AG20443 (cell line): ENCODE measurements at places on chromosomes 3 and 15.
A peak's percentile ranks its signal among the peaks of the same experiment; 100 is the strongest.

- no peak for DNase-seq
Measured at GRCh38 chr3:8307545-8308110, 194.0 kb upstream of the LMCD1 start.

DNA sequence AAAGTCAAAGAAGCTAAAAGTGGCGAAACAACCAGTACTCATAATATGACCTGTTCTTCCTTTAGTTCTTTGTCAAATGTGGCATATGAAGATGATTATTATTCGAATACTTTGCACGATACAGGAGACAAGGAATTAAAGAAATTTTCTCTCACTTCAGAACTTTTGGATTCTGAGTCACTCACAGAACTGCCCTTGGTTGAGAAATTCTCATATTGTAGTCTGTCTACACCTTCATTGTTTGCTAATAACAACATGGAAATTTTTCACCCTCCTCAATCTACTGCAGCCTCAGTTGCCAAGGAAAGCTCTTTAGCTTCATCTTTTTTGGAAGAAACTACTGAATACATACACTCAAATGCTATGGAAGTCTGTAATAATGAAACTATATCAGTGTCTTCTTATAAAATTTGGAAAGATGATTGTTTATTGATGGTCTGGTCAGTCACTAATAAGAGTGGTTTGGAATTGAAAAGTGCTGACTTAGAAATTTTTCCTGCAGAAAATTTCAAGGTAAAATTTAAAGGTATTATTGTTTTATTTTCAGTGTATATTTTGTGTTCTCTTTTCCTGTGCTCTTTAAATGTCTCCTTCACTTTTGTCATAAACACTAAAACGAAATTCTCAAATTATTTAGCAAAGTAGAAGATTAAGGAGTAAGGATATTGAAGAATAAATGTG lies 89.0 kb downstream of the AP4E1 start:
- no peak for DNase-seq

- no peak for DNase-seq
Measured at GRCh38 chr3:177345973-177346503, 148.8 kb upstream of the TBL1XR1 start.

DNA sequence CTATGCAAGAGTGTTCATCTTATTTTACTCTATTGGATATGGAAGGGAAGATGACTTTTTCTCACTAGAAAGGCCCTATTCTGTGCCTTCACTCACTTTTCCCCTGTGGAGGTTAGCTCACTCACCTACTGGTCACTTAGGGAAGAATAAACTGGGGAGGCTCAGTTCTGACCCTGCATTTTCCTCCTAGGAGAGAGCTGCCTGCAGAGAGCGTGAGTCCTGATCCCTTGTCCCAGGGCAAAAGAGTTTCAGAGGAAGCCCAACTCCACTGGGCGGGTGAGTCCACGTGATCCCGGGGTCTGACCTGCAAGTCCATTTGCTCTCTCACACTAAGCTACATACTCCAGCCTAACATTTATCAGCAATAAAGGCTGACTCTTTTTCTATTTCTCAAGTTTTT lies 8.4 kb downstream of the MORC1 start:
- no peak for DNase-seq

GRCh38 chr3:15309662-15310335 lies 22.6 kb downstream of the SH3BP5 start:
- no peak for DNase-seq

DNA sequence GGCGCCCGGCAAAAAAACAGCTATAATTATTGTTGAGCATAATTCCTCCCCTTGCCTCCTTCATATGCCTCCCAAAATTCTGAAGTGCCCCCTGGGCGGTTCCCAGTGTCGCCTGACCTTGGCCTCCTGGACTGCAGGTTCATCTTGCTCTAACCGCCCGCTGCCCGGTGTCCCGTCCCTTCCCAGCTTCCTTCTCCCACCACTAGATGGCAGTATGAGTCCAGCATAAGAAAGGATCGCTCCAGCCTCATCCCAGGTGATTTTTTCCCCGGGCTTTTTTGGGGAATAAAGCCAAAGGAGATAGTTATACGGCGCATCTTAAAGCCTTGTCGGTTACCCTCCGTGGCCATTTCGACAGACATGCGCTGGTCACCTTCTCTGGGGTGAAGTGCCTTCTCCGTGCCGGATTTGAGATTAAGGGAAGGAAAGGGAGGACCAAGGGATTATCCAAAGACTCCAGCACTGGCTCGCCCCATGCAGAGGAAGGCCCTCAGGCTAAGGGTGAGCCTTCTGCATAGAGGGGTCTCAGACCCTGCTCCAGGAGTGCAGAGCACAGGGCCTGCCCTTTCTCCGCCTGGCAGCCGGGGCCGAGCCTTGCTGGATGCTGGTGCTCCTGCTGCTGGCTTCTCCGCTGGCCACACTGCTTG lies 45.8 kb upstream of the TRA2B start:
- DNase-seq = peak; percentile 85

DNA sequence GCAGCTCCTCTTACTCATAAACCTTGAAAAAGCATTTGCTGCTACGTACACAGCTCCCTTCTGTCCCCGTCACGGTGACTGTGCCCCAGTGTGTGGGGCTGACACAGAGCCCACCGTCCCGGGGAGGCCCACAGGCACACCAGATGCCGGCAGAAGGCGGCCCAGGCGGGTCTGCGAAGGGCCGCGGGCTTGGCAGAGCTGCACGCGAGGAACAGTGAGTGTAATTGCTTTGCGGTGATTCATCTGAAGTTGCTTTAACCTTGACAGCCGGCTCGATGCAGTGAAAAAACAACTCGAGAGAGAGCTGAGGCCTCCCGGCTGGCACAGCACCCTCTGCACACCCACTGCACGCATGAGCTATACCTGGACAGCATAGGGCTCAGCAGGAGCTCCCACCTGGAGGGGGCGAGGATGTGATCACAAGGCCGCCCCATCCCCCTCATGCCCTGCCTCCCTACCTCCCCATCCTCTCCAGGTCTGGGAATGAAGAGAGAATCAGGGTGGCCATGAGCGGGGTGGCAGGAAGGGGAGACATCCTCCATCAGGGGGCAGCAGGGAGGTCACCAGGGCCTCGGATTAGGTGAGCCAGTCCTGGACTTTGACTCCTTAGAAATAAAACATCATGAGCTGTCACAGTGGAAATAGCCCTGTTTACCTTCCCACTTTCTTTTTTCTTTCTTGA lies 172.7 kb downstream of the MEGF11 start:
- DNase-seq = peak; percentile 78

DNA sequence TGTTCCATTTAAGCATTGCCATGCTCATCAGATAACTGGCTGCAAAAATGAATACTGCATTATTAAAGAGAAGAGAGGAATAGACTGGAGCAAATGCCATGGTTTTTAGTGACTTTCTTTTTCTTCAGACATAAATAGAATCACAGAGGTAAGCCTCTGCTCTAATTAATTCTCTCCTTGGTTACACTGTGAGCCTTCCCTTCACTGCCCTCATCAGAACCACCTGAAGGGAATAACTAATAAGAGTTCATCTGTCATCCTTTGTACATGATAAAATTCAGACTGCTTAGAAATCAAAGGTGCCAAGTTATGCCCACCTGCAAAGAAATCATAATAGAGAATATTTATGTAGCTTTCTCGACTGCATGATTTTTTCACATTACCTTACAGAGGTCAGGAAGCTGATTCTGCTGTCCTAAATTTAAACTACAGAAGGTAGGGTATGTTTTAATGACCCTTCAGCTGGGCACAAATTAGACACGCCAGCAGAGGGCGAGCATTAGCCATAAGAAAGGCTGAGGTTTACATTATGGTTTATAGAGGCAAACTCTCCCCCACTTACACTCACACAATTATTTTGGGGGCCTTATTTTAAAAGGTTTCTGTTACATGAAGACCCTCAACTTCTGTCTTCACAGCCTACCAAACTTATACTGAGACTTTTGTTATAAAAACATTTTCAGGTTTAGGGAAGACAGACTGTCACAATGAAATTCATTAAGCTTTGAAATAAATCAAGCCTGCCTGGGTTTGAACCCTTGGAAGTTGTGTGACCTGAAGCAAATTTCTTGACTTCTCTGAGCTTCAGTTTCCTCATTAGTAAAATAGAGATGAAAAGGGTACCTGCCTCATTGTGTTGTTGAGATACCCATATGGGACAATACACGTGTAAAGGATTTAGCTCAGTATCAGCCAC lies 15.3 kb upstream of the UNC13C start:
- no peak for DNase-seq

DNA sequence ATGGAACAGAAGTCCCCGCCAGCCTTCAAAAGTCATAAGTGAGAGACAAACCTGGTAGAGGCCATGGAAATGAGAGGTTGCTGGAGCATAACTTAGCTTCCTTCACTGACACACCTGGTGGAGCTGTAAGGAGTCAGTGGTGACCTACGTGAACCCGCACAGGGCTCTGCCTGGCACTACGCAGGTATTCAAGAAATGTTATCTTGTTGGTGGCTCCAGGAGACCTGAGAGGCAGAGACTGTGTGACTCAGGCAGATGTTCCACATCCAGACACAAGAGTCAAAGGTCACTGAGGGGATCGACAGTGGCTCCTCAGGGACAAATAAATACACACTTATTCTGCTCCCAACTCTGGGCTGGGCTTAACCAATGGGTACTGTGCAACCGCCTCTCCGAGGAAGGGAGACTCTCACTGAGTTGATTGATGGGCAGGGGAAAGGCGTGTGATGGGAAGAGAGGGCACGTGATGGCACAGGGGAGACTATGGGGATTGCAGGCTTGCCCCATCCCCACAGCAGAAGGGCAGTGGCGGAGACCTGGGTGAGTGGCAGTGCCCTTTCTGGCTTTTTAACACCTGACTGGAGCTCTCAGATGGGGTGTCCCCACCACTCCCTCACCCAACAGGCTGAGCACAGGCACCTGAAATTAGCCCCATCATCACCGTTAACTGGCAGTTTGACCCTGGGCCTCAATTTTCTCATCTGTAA lies 111.7 kb upstream of the SMAD3 start:
- no peak for DNase-seq

DNA sequence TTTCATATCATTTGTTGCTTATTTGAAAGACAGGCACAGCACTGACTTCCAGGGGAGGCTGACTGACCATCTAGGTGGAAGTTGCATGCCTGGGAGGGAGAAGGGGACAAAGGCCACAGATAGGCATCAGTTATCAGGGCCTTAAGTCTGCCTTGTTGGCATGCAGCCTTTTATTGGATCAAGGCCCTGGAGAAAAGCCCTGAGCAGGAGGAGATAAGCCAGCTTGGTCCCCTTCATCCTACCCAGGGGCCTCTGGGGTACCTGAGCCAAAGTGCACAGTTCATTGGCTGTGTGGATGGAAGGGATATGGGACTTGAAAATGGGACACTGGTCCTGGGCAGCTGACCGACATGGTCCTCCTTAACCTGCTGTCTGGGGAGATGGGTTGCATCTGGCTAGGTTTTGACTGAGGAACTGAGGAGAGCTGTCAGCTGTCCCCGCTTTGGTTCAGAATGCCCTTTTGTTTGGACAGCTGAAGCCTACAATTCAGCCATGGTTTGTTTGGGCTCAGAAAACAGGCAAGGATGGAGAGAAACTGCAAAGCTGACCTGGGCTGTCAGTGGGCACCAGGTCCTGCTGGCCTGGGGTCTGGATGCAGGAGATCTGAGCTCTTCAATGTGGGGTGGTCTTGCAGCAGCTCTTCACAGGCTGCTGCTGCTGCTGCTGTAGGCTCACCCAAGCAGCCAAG lies 60.0 kb downstream of the FLNB start:
- DNase-seq = no peak

- no peak for DNase-seq
Measured at GRCh38 chr3:143421556-143421955, 302.0 kb downstream of the CHST2 start.

GRCh38 chr3:52704611-52705437 lies 767 bp downstream of the GLT8D1 start:
- DNase-seq = peak; percentile 61

- DNase-seq = no peak
Measured at GRCh38 chr3:129173206-129173605, 10.5 kb downstream of the CNBP start.

DNA sequence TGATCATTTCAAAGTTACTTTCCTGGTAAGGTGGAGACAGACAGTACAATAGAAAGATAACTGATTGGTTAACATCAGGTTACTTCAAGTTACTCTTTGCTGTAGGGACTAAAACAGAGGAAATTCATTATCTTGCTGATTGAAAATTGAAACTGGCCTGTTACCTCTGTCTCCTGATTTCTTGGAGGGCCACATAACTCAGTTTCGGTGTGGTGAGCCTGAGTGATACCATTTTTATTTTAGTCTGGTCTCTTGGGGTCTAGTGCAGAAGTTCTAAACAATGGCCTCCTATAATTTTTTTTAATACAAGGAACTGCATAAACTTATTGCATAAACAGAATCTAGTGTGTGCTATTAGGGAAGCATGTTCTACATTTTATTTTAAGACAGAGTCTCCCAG lies 1.2 kb upstream of the ICE2 start:
- no peak for DNase-seq

DNA sequence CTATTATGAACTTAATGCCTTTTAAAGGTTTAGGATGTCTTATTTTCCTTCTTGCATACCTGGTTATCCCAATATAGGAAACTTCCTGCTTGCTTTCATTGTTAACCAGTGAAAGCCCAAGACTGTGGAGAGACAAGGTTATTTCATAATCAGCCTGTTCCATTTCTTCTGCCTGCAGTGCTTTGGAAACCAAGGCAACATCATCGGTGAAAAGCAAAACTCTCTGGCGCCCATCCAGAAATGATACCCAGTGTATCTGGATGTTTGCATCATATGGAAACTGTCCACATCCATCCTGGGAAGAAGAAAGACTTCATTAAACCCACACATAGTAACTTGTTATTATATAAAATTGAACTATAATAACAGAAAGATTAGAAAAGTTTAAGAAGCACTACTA lies 170.1 kb downstream of the VPS13C start:
- DNase-seq = no peak
